Effector memory CD4-positive, alpha-beta T cell (primary cell): ENCODE measurements at places on chromosomes 13 and 19.

DNA sequence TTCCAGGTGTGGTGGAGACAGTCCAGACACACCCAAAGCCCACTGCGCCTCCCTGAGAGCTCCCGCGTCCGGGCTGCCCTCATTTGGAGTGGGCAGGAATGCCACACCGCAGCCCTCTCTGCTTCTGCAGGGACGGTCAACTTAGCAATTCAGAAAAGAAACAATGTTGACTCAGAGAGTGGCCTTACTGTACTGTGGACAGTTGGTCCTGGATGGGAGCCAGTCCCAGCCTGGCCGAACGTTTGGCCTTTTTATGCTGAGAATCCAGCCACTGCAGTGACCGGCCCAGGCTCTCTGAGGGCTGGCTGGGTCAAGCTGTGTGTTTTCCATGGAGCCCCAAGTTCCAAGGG is 7.2 kb downstream of the GAS6 start:
- no peak for DNase-seq

- DNase-seq = no peak
These were observed 42.1 kb upstream of the UQCRFS1 start for GRCh38 chr19:29255006-29255405.

DNA sequence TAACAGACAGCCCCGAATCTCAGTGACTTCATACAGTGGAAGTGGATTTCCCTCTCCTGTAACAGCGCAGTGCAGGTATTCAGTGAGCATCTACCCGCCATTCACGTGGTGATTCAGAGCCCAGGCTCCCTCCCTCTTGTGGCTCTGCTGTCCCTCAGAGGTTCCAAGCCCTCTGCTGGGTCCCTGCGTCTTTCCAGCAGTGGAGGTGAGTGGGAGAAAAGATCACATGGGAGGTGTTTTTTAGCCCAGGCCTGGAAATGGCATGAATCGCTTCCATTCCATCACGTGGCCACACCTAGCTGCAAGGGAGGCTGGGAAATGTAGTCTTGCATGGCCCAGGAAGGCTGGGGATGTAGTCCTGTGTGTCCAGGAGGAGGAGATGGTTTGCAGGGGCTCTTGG is 61.4 kb downstream of the DPF1 start:
- DNase-seq = no peak

GRCh38 chr13:48862572-48862971 is 113.1 kb upstream of the FNDC3A start:
- DNase-seq = no peak

GRCh38 chr19:43777163-43777695 is 3.5 kb downstream of the KCNN4 start:
- DNase-seq = no peak

DNA sequence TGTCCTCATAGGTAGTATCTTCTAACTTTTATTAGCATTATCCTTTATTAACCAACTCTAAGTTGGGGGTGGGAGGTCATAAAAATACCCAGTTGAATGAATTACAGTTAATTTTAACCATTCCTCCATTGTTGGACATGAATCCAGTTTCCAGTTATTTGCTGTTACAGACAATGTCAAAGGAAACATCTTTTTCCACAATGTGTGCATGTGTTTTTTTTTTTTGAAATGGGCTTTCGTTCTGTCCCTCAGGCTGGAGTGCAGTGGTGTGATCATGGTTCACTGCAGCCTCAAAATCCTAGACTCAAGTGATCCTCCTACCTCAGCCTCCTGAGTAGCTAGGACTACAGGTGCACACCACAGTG is 32.0 kb downstream of the KLF5 start:
- no peak for DNase-seq

GRCh38 chr19:39345956-39346355 is 3.7 kb downstream of the SAMD4B start:
- no peak for DNase-seq
